Spinal cord (tissue), 10 donors: ENCODE measurements at places on chromosomes 12 and 14. TPM values are rescaled to one million over a fixed set of nuclear protein-coding genes. Genes with fewer than 3 reads are reported as not detected.

The NANOG gene
- polyA plus RNA-seq, result 0.19 TPM

The GPRC5D gene
- polyA plus RNA-seq, result 0.65 TPM

DNA sequence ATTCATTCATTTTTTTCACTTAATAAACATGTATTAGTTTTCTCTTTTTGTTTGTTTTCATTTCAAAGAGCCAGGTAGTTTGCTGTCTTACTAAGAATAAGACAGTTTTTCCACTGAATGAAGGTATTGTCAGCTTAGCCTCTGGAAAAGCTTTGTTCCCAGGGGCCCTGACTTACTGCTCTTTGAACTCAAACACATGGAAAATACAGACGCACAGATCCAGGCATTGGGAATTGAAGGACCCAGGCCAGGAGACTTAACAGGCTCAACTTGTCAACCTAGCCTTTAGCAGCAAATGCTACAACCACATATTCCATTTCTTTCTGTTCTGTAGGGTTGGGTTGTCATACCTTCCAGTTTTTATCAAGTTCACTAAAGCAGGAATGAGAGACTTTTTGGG, 38.5 kb upstream of the SLCO1C1 start:
- DNase-seq, result no peak

DNA sequence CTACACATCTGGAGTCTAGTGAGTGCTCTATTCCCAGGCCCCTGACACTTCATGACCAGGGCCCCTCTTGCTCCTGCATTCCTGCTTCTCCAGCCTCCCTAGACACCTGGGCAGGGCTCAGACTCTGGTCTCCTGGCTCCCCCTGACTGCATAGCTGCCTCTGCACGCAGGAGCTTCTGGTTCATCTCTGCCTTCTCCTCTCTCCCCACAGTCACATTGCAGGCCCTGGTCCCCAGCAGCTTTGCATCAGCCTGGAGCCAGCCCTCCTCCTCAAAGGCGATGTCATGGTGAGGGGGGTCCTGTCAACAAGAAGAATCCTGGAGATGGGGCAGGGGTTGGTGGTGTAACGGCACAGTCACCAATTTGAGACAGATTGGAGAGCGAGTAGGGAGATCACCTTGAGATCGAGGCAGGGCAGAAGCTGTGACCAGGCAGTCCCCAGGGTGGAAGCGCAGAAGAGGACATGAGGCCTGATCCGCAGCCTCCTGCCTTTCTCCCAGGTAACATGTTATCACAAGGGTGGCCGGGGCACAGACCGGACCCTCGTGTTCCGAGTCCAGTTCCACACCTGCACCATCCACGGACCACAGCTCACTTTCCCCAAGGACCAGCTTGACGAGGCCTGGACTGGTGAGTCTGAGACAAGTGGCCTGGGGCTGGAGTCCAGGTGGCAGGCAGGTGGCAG, 8.1 kb downstream of the TNS2 start:
- DNase-seq, result no peak

DNA sequence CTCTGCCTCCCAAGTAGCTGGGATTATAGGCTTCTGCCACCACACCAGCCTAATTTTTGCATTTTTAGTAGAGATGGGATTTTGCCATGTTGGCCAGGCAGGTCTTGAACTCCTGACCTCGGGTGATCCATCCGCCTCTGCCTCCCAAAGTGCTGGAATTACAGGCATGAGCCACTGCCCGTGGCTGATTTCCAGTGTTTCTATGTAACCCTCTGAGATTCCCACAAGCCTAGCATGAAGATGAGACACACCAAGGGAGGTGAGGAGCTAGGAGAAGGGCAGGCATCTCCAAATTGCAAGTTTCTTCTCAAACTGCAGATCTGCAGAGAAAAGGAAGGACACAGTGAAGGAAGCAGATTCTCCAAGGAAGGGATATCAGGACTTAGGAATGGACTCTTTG, 125.0 kb downstream of the CACNA1C start:
- DNase-seq, result no peak

DNA sequence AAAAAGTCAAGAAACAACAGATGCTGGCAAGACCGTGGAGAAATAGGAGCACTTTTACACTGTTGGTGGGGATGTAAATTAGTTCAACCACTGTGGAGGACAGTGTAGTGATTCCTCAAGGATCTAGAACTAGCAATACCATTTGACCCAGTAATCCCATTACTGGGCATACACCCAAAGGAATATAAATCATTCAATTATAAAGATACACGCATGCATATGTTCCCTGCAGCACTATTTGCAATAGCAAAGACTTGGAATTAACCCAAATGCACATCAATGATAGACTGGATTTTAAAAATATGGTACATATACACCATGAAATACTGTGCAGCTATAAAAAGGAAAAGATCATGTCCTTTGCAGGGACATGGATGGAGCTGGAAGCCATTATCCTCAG, 18.0 kb upstream of the CATSPERB start:
- DNase-seq, result no peak

DNA sequence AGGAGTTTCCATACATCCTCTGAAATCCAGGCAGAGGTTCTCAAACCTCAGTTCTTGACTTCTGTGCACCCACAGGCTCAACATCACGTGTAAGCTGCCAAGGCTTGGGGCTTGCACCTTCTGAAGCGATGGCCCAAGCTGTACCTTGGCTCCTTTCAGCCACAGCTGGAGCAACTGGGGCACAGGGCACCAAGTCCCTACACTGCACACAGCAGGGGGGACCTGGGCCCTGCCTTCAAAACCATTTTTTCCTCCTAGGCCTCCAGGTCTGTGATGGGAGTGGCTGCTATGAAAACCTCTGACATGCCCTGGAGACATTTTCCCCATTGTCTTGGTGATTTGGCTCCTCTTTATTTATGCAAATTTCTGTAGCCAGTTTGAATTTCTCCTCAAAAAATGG, 10.6 kb downstream of the AREL1 start:
- no peak for DNase-seq

DNA sequence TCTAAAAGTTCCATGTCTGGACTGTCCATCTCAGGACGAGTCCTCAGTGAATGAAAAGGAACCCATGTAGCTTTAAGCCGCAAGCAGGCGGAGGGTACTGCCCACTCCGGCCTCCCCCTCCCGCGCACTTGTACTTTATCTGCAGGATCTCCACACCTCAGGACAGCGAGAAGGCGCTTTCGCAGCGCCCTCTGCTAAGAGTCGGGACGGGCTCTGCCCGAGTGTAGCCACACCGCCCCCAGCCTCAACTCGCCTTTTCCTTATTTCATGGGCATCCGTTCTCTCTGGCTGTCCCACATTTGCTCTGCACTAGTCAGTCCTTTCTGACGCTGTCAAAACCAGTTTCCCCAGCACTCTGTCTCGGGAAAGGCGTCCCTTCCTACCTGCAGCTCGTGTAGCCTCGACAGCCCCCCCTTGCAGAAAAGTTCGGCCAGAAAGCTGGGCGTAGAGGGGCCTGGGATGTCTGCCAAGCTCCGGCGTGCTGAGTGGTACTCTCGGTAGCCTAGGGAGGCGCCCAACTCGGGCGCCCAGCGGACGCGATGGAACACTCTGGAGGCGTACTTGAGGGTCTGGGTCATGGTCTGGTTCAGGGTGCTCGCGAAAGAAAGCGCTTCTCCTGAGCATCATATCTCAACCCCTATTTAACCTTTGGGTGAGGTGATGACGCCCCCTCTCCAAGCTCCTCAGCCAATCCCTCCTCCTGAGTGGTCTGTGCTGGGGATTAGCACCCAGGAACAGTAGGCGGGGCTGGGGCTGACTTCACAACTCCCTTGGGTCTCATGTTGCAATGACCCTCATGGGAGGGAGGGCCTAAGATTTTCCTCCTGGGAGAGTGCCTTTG, at the start of gene CYP27B1:
Gene CYP27B1 (minus strand): TSS at position 615 of the 841 bp plus-strand sequence. CDS start 37 bp downstream, at position 578.
- DNase-seq, result no peak

GRCh38 chr14:83826838-83827237, 1703.1 kb upstream of the FLRT2 start:
- DNase-seq, result no peak

The MAP3K9 gene
- polyA plus RNA-seq, result 20.1 TPM

The PSME1 gene
- 96.2 TPM for polyA plus RNA-seq

- no peak for DNase-seq
Observed at GRCh38 chr12:12011880-12012260, 58.9 kb upstream of the BCL2L14 start.

The KRT6A gene
- polyA plus RNA-seq, result not detected

DNA sequence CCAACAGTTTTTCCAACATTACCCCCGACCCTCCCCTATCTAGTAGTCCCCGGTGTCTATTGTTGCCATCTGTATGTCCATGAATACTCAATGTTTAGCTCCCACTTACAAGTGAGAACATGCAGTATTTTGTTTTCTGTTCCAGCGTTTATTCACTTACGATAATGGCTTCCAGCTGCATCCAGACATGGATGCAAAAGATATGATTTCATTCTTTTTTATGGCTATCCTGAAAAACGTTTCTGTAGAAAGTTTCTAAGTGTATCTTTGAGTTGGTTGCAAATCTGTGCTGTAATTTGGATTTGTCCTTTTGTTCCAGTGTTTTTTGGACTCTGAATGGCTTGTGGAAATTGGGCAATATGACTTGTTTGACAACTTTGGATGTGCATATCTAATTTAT, 11.7 kb downstream of the SP1 start:
- DNase-seq, result no peak

The BLOC1S1 gene
- 142 TPM for polyA plus RNA-seq

- DNase-seq, result no peak
Observed at GRCh38 chr12:29517264-29517663, 19.8 kb upstream of the OVCH1 start.

- no peak for DNase-seq
Observed at GRCh38 chr14:95733212-95733611, 19.3 kb upstream of the TCL1A start.

GRCh38 chr14:36818246-36818645, 156.6 kb downstream of the PAX9 start:
- DNase-seq, result no peak

- DNase-seq, result no peak
Observed at GRCh38 chr12:52395761-52396434, 10.2 kb downstream of the KRT82 start.
